ENCODE measurements at places on chromosomes 7 and 10. TPM values are rescaled to one million over a fixed set of nuclear protein-coding genes. Genes with fewer than 3 reads are reported as not detected.

Gene RRP12
- 10.4 TPM for total RNA-seq

GRCh38 chr10:123942114-123942861 lies 50.7 kb upstream of the CPXM2 start:
- DNase-seq: no peak

Gene EBF3
- total RNA-seq: 1.5 TPM

Gene LRRC18
- total RNA-seq: not detected

Gene EXOC6
- total RNA-seq: 311 TPM

Gene ARHGEF35
- 0.13 TPM for total RNA-seq

Gene KCND2
- total RNA-seq: 0.13 TPM

Gene IPMK
- total RNA-seq: 5.6 TPM

DNA sequence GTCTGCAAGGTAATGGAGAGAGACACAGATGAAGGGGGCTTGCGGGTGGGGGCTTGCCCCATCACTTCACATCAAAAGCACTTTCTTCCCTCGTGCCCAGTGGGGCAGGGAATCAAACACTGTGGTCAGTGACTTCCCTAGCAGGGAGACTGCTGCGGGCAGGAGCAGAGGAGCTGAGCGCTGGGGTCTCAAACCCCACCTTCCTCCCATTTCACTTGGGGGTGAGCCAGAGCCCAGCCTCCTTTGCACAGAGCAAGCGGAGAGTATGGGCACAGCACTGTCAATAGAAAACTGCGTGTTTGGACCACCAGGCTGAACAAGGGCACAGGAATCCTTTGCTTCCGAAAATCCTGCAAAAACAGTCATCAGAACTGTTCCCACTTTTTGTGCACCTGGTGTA lies 355.8 kb upstream of the MKI67 start:
- DNase-seq: no peak

- no peak for DNase-seq
Measured at GRCh38 chr7:111887734-111888133, 318.5 kb downstream of the DOCK4 start.

Gene COBL
- under 0.01 TPM for total RNA-seq

Gene CDHR3
- 1.3 TPM for total RNA-seq

Gene ACTL6B
- not detected for total RNA-seq

DNA sequence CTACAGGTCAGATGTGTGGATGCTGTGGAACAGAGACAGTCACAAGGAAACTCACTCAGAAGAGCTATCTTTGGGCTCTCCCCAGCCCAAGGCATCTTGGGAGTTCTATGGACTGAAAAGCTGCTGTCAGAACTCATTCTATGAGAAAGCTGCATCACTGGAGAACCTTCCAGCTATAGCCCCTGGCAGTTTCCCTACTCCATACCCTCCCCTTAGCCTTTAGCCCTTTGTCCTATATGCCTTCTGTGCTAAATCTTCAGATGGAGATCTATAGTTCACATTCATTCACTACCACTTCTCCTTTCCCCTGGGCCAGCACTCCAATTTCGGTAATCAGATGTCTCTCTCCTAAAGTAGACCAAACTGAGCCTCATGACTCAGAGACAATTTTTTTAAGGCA lies 6.9 kb downstream of the WNT8B start:
- no peak for DNase-seq

- no peak for DNase-seq
Measured at GRCh38 chr7:22542254-22542653, 42.3 kb upstream of the STEAP1B start.

DNA sequence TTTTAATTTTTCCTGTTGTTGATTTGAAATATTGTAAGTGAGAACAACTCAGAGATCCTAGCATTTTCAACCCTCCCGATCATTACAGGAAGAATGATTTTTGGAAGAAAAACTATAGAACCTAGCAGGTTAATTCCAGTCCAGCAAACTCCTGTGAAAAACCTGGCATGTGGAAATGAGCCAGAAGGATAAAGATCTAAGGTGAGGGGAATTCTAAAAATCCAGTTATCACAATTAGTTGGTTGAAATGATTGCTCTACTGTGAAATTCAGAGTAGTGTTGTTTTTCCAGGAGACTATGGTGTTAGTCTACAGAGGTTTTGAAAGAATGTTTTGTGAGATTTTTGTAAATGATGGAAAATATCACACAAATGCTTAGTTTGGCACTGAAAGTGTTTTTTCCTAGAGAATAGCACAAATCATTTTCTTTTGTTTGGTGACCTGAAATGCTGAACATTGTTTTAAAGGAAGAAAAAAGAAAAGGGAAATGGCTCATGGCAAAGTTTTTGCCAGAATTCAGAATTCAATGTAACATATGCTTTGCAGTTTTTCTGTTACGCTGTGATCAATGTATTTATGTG lies 152.4 kb upstream of the SLC26A5 start:
- peak; percentile 89 for DNase-seq

Gene MKX
- total RNA-seq: not detected

DNA sequence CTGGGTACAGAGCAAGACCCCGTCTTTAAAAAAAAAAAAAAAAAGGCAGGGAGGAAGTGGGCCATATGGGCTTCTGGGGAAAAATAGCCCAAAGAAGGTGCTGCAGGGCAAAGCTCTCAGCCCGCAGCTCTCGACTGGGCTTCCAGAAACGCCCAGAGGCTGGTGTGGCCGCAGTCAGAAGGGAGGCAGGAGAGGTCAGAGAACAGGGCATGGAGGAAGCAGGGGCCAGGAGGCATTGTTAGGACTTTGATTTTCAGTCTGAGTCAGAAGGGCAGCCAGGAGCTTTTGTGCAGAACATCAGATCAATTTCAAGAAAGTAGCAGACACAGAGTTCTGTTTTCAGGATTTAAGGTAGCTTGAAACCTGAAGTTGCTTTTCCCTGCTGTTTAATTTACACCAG lies 35.3 kb upstream of the CYTH3 start:
- no peak for DNase-seq

- no peak for DNase-seq
Measured at GRCh38 chr7:100154651-100155491, 3.7 kb downstream of the TRAPPC14 start.

- DNase-seq: no peak
Measured at GRCh38 chr10:121947343-121948330, 19.8 kb upstream of the ATE1 start.

GRCh38 chr7:44043902-44044301 lies 600 bp upstream of the DBNL start:
- no peak for DNase-seq

- no peak for DNase-seq
Measured at GRCh38 chr7:151754688-151755130, 122.2 kb downstream of the PRKAG2 start.

DNA sequence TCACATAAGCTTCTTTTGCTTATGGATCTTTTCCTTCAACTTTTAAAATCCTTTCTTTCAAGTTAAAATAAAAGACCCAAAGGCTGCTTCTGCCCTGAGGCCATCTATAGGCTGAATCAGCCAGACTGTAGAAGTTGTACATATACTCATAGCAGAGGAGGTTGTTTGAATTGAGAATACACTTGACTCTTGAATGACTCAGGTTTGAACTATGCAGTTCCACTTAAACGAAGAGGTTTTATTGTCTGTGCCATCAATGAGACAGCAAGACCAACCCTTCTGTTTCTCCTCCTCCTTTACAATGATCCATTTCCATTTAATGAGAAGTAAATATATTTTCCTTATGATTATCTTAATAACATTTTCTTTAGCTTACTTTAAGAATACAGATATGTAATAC lies 5.8 kb downstream of the ZNF365 start:
- no peak for DNase-seq

GRCh38 chr7:98203261-98203963 lies 7.8 kb upstream of the BHLHA15 start:
- no peak for DNase-seq

Gene CLRN3
- total RNA-seq: 0.13 TPM

DNA sequence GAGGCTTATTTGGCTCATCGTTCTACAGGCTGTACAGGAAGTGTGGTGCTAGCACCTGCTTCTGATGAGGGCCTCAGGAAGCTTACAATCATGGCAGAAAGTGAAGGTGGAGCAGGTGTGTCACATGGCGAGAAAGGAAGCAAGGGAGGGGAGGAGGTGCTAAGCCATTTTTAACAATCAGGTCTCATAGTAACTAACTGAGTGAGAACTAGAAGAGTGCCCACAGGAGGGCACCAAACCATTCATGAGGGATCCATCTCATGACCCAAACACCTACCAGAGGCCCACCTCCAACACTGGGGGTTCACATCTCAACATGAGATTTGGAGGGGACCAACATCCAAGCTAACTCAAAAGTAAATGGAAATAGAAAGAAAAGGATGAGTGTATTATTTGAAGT lies 78.1 kb downstream of the CXCL12 start:
- no peak for DNase-seq

Gene STAMBPL1
- 0.26 TPM for total RNA-seq

DNA sequence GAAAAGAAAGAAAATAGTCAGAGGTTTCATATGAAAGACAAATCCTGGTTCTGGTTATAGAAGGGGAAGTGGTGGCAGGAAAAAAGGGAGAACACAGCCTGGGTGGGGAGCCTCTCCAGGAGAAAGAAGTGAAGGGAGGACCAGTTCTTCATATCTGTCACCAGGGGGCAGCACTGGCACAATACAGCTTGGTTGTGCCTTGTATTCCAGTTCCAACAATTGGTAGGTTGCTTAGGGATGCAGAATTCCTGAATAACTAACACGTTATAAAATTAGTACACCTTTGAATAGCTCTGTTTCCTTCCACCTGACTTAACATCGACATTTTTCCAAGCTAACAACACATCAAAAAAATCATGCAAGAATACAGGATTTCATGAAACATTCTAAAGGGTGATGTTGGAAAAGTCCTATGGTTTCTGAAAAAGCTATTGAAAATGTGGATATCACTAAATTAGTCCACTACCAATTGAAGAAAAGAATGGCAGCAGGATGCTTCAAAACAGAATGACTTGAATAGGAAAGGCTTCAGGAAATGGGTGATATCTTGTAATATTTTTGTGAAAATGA lies 52.9 kb downstream of the CYP26A1 start:
- DNase-seq: no peak

- no peak for DNase-seq
Measured at GRCh38 chr10:43251419-43252165, 15.3 kb downstream of the RASGEF1A start.

DNA sequence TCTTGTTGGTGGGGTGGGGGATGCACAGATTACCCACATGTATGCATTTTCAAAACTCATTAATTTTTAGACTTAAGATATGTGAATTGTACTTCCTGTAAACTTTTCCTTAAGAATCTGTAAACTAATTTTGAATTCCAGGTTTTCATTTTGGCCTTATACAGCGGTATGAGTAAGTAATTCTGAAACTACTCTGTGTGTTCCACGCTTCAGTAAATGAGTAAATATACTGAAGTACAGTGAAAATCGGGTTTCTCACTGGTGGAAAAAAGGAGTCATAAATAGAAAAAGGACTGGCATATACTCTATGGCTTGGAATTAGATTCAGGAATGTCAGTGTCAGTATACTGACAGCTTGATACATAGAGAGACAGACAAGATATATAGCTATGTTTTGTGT lies 72.8 kb downstream of the CTTNBP2 start:
- DNase-seq: no peak

- no peak for DNase-seq
Measured at GRCh38 chr10:49600781-49601400, 9.2 kb upstream of the SLC18A3 start.
